NCI-H1436 (cell line): ENCODE measurements at places on chromosomes 13 and 19.
A peak's percentile ranks its signal among the peaks of the same experiment; 100 is the strongest.

DNA sequence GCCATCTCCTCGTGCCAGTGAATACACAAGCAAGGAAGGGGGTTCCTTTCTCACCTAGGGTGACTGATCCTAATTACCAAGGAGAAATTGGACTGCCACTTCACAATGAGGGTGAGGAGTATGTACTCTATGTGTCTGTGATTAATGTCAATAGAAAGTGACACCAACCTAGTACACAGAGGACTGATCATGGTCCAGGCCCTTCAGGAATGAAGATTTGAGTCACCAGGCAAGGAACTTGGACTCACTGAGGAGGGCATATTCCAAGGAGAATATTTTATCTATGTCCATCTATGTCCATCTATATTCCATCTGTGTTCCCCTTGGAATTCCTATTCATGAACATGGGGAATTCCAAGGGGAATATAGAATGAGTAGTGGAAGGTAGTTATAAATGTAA, 9.2 kb upstream of the ALOX5AP start:
- no peak for DNase-seq

DNA sequence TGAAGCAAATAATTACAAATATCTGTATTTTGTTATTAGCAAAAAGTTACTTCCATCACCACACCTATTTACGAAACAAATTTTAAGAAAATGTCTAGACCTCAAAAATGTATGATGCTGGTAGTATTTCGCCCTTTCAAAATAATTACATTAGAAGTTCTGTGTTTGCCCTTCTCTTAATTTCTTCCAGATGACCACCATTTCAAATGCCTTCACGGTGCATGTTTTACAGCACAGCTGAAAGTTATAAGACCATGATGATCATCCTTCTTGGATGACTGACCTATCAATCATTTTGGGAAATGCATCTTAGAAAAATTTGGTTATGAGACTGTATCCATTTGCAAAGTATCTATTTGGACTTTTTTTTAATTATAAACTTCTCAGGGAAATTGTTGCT, 390.8 kb downstream of the SLITRK6 start:
- DNase-seq = no peak

DNA sequence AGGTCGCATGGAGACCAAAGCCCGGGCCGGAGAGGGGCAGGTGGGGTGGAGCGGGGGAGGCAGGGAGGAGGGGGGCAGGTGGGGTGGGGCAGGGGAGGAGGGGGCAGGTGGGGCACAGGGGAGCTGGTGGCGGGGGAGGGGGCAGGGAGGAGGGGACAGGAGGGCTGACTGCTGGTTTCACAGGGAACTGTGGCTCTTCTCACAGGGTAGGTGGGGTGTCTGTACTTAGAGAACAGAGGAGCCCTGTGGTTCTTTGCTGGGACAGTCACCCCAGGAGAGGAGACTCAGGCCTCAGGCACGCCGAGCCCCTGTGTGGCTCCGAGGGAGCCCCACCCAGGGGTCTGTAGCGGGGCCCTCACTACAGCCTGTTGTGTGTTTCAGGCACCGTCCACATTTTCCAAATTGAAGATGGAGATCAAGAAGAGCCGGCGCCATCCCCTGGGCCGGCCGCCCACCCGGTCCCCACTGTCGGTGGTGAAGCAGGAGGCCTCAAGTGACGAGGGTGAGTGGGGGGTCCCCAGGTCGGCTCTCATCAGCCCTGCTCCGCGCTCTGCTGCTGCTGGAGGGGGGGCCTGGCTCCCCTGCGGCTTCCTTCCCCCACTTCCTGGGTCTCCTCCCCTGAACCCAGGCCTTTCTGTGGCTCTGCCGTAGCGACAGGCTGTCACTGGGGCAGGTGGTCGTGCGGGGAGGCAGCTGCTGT, 162.7 kb downstream of the KDM4B start:
- no peak for DNase-seq

- no peak for DNase-seq
These were observed 10.1 kb downstream of the NFILZ start for GRCh38 chr19:8640402-8641004.

GRCh38 chr19:1266129-1266915, 2.8 kb upstream of the CIRBP start:
- peak; percentile 57 for DNase-seq

DNA sequence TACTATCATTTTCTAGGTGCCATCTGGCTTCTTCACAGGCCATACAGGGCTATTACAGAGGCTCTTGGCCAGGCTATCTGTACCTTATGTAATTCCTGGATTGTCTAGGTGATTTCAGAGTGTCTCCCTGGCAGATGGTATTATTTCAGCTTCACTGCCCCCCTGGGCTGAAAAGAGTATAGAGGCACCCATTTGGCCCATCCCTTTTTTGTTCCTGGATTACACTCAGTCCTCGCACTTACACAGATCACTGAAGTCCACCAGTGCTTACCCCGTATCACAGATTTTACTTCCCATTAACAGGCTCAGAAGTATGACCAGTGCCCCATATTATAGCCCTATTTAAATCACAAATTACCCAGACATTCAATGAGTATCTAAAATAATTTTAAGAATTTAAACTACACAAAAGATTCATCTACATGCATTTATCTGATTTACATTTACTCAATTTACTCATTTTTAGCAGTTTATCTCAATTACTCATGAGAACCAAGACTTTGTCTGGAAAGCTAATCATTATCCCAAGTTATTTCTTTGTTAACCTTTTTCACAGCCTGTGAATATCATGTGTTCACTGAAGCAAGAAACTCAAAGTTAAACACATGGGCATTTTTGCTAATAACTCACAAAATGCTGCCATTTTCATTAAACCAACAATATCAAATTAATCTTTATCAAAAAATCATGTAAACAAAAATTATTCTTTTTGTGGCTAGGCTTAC, 121.0 kb downstream of the PCDH20 start:
- DNase-seq = no peak

DNA sequence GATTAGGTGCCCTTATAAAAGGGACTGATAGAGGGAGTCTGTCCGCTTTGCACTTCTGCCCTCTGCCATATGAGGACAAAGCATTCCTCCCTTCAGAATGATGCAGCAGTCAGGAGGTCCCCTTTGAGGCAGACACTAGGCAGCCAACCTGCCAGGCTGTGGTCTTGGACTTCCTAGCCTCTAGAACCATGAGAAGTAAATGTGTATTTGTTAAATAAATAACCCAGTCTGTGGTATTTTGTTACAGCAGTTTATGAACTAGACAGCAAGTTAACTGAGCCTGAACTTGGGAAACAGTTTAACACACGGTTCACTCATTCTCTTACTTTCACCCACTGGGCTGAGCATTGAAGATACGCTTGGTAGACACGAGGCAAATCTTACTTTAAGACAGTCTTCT, 313.2 kb downstream of the UQCRFS1 start:
- no peak for DNase-seq

DNA sequence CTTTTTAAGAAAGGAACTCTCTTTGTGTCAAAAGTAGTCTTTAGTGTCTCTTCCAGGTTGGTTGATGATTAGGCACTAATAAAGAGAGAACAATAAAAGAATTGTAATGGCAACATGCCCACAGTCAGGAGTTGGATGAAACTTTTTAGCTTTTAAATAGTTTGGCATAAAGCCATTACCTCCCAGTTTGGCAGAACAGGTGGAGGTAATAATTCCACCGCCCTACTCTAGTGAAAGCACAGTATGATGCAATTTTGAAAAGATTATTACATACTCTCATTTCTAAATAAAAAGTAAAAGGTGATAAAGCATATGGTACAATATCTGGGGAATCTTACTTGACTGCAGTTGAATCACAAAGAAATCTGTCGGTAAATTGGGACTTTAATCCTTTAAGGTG, 497.6 kb downstream of the SUCLA2 start:
- no peak for DNase-seq

DNA sequence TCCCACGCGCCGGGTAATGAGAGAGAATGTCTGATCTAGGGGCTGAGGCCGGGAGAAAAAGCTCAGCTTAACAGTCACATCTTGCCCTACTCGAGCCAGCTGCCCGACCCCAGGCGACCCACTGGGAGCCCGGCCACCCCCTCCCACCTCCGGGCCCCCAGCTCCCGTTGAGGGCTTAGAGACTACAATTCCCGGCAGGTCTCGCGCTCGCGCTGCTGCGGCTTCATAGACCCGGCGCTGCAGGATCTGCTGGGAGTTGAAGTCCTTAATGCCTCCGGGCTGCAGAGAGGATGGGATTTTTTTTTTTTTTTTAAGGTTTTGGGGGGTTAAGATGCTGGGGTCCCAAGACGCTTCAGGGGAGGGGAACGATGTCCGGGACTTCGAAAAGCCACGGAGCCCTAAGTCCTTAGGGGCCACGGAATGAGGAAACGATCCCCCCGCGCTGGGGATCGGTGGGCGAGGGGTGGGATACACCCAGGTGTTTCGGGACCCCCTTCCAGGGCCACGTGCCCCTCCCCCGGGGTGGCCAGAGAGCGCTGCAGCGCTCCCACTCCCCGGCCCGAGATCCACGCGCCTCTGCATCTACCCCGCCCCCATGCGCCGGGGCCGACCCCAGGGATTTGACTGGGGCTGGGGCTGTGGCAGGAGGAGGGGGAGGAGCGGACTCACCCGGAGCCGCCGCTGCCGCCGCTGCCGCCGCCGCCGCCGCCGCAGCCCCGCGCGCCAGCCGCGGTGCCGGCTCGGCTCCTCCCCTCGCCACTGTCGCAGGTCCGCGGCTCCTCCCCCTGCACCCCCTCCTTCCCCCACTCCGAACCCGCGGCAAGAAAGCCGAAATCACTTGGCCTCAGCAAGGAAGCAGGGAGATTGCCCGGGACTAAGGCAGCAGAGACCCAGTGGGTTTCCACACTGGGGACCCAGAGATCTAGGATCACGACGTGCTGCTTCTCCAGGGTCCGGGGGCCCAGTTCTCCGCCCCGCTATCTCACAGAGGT, at the start of gene SYT3:
Gene SYT3 (minus strand): TSS at position 761 of the 992 bp plus-strand sequence. CDS start 2,470 bp downstream, outside the sequence.
- peak; percentile 70 for DNase-seq
